ENCODE measurements at places on chromosomes 6 and 20.

- DNase-seq = no peak
These were observed 6.1 kb downstream of the EDN1 start for GRCh38 chr6:12296255-12296573.

DNA sequence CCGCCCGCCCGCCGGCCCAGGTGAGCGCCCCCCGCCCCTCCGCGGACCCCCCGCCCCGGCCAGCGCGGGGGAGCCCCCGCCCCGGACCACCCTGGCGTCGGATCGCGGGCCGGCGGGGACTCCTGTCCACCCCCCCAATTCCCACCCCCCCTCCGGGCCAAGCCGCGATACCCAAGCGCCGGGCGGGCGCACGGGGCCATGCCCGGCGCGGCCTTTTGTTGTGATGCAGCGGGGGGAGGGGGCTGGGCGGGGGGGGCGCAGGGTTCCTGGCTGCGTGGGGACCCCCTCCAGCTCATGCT is 245 bp downstream of the SRC start:
- DNase-seq = no peak

DNA sequence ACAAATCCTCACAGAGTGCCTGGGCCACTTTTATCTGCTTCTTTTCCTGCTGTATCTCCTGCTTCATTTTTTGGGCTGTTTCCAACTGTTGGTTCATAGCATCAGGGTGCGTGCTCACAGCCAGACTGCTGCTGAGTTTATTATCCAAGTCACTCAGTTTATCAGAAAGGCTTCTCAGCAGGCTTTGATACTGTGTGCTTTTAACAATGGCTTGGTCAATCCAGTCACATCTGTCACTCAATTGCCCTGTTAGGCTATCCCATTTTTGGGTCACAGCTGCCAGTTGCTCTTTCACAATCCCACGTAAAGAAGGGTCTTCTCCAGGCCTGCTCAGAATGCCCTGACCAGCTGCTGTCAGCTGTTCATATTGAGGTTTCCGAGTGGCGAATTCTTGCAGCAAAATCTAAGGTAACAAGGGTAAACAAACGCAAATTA is 87.2 kb downstream of the DST start:
- DNase-seq = no peak

DNA sequence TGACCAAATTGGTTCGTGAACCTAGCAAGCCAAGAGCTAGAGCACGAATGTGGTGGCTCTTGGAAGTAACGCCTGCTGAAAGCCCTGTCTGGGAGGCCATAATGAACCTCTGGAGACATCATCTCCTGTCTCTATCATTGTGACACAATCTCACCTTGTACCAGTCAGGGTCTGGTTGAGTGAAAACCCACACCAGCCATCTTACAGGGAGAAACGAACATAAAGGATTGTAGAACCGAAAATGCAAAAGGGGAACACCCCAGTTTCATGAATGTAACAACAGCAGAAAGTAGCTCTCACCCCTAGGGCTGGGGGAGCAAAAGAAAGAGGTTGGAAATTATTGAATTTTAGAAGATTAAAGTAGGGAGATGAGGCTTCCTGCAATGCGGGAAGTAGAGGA is 50.9 kb upstream of the TAB2 start:
- no peak for DNase-seq

DNA sequence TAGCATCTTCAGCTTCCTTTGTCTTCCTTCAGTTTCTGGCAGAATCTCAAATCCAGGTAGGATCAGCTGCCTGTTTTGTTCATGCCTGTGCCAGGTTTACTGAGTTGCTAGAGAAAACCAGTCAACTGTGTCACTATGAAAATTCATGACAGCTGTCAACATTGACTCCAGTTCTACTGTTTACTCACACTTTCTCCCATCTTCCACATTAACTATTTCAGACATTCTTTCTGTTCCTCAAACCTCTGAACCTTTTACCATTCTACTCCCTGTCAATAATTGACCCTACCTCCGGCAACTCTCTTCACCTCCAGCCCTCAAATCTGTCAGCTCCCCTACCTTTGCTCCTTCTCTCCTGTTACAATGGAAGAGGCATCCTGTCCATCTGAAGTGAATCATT is 8.5 kb downstream of the ENPP4 start:
- DNase-seq = no peak

DNA sequence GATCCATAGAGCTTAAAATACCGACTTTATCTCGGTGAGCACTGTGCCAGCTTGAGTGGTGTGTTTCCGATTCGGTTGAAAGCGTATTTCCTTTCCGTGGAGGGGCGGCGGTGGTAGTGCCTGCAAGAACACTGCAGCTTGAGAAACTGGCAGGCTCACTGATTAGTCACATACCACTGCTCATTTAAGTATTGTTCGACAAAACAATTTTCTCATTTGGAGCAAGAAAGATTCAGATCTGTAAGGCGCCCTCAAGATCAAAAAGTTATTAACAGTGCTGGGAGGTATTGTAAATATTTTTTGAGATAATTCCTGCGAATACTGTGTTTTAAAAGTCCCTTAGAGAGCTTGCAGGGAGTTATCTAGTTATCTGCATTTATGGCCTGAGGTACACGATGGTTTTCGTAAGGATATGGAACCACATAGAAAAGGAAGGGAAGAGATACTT is 1.3 kb downstream of the MAPK14 start:
- peak; percentile 50 for DNase-seq

- DNase-seq = no peak
These were observed 72.3 kb downstream of the FARS2 start for GRCh38 chr6:5333658-5334057.

GRCh38 chr6:20335872-20336271 is 65.8 kb upstream of the E2F3 start:
- DNase-seq = no peak

GRCh38 chr6:105151644-105152043 is 28.2 kb downstream of the POPDC3 start:
- no peak for DNase-seq

GRCh38 chr6:108841377-108841855 is 6.8 kb upstream of the ARMC2 start:
- DNase-seq = no peak

Measured in activated CD8-positive, alpha-beta memory T cell treated with anti-CD3 and anti-CD28 coated beads for 1 hour (primary cell).